MCF 10A (cell line): ENCODE measurements at places on chromosomes 1 and 21. TPM values are rescaled to one million over a fixed set of nuclear protein-coding genes. Genes with fewer than 3 reads are reported as not detected.

The LRRC53 gene
- not detected in 2 replicates for total RNA-seq

The NFASC gene
- total RNA-seq: 0.29 and 0.98 TPM in 2 replicates

The ATAD3C gene
- total RNA-seq: 0.27 and 2.0 TPM in 2 replicates

The CR1L gene
- total RNA-seq: not detected in 2 replicates

The CELF3 gene
- not detected in 2 replicates for total RNA-seq

The HPDL gene
- 0.37 TPM in 1 of 2 replicates, not detected in the other for total RNA-seq

The MYOC gene
- not detected in 2 replicates for total RNA-seq

The AADACL4 gene
- not detected in 2 replicates for total RNA-seq

The IFFO2 gene
- total RNA-seq: 10.8 and 21.0 TPM in 2 replicates

The MATN1 gene
- total RNA-seq: 0.32 and 0.47 TPM in 2 replicates

The DNTTIP2 gene
- 78.1 and 96.5 TPM in 2 replicates for total RNA-seq

The NBPF4 gene
- total RNA-seq: not detected in 2 replicates

The AMY1C gene
- not detected in 2 replicates for total RNA-seq

The SYT14 gene
- total RNA-seq: 0.79 and 1.4 TPM in 2 replicates

The ASAP3 gene
- total RNA-seq: 11.1 and 11.2 TPM in 2 replicates
